Mammary epithelial cell (primary cell): ENCODE measurements at places on chromosomes 4 and X.

DNA sequence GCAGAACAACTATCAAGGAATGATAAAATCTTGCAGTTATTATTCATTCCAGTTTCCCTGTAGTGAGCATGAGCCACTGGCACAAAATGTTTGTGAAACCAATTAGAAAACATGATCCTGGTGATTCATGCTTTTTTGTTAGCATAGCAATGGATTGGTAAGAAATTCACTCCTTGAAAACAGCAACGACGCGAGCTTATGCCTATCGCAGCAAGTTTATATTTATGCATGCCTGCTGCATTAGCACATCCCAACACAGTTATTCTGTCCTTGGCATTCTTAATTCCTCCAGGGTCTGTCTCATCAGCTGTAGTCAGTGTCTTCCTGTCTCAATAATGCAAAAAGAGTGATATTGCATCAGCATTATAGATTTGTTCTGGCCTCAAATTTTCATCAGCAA is 975.9 kb downstream of the STIM2 start:
- no peak for DNase-seq

DNA sequence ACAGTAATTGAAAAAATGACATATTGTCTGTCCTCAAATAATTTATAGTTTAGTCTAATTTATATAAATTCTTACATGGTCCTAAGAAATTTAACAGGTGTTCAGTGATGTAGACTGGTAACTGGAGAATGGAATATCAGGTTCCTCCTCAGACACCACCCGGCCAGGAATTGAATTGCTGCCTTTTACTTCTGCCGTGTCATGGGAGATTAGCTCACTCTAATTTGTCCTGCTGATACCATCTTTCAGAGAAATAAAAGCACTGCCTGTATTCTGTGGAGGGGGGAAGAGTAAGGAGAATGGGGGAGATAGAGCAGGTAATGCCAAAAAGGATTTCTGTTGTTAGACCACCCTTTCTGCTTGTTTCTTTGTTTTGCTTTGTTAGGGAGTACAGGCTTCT is 125.2 kb upstream of the KLHL4 start:
- DNase-seq = no peak

DNA sequence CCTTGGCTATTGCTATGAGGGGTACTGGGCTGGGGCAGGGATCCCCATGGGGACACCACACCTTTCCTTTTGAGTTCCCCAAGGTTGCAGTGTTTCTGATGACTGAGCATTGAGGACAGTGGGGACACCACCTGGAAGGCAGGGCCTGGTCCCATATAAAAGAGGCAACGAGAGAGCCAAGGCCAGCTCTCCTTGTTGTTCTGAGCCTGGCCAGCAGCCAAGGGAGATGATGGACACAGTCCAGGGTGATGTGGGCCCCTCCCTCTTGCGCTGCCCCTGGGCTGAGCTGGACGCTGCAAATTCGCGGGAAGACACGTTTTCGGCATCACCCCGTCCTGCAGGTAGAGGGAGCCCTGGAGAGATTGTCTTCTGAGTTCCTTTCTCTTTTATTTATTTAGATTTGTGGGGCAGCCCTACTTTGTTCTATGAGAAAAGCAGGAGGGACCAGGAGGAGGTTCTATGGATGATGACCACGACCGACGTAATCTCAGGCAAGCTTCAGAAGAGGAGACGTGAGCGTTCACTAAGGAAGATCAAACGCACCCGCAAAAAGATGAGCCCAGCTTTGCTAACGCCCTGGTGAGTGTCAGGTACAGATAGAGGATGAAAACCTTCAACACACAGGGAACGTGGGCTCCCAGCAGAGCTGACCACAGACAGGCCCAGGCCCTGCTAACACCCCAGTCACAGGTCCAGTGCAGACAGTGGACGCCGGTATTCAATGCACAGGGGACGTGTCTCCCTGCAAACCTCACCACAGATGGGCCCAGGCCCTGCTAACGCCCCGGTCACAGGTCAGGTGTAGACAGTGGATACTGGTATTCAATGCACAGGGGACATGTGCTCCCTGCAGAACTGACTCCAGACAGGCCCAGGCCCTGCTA is 97.4 kb downstream of the SHOX start:
- no peak for DNase-seq

GRCh38 chr4:88280228-88280795 is 4.0 kb downstream of the PPM1K start:
- no peak for DNase-seq

DNA sequence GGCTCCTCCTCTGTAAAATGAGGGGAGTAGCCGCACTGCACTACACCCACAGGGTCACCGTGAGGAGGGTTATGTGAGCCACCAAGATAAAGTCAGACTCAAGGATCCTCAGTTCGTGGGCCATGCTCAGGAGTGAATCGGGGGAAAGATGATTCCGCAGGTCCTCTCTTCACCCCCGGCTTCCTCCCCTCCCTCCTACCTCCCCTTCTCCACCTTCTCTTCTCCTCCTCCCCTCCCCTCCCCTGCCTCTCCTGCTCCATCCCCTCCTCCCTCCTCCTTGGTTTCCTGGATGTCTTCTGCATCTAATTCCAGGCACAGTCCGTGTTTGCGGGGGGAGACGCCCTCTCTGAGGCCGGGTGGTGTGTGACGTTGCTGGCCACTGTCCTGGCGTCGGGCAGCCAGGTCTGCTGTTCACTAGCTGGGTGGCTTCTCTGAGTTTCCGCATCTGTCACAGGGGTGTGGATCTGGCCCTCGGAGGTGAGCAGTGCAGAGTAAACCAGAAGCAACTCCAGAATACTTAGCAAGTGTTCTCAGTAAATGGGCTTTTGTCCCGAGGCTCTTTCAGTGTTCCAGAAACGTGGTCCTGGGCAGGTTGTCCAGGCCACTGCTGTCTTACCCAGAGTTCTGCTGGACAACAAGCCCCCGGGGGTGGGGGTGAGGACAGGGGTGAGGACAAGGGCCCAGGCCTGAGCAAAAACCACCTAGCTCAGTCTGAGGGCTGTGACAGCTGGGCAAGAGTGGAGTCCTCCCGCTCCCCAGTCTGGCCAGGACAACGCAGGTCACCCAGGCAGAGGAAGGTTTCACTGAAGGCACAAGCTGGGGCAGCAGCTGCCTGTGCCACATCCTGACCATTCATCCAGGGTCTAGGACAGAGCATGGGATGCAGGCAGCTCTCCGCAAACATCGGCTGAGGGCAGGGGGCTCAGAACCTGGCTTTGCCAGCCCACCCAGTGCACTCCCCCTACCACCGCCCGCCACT is 92.4 kb downstream of the PPP2R2C start:
- DNase-seq = no peak

DNA sequence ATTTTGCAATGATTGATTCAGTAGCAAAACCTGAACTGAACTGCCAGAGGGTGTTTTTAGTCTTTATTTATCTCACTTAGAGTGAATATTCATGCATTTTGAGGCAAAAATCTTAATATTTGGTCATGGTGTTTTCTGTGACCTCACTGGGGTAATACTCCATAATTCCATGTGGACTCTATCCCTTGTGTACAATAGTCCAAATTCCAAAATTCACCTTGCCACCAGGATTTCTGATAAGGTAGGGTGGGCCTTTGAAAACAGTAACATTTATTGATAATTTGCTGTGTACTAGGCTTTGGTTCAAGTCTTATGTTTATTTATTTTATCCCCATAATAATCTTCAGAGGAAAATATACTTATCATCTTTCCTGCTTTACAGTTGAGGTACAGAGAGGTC is 68.4 kb upstream of the PDE5A start:
- DNase-seq = no peak
